SK-N-MC (cell line): ENCODE measurements at places on chromosomes 1 and 21.
A peak's percentile ranks its signal among the peaks of the same experiment; 100 is the strongest.

DNA sequence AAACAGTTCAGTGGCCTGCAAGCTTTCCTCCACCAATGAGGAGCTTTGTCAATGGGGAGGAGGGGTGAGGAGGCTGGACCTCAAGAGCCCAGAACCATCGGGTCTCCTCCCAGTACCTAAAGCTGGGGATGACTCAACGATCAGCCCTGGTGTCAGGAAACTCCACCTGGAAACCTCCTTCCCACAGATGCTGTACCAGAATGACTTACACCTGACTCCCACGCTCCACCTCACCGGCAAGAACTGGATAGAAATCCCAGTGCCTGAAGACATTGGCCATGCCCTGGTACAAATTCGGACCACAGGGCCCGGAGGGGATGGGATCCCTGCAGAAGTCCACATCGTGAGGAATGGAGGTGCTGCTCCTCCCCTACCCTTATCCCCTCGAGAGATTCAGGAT, 11.4 kb downstream of the TMEM81 start:
- DNase-seq = no peak

- DNase-seq = no peak
Observed at GRCh38 chr1:45522324-45523104, 830 bp upstream of the PRDX1 start.

- no peak for DNase-seq
Observed at GRCh38 chr1:209428241-209428921, 155.1 kb upstream of the CAMK1G start.

DNA sequence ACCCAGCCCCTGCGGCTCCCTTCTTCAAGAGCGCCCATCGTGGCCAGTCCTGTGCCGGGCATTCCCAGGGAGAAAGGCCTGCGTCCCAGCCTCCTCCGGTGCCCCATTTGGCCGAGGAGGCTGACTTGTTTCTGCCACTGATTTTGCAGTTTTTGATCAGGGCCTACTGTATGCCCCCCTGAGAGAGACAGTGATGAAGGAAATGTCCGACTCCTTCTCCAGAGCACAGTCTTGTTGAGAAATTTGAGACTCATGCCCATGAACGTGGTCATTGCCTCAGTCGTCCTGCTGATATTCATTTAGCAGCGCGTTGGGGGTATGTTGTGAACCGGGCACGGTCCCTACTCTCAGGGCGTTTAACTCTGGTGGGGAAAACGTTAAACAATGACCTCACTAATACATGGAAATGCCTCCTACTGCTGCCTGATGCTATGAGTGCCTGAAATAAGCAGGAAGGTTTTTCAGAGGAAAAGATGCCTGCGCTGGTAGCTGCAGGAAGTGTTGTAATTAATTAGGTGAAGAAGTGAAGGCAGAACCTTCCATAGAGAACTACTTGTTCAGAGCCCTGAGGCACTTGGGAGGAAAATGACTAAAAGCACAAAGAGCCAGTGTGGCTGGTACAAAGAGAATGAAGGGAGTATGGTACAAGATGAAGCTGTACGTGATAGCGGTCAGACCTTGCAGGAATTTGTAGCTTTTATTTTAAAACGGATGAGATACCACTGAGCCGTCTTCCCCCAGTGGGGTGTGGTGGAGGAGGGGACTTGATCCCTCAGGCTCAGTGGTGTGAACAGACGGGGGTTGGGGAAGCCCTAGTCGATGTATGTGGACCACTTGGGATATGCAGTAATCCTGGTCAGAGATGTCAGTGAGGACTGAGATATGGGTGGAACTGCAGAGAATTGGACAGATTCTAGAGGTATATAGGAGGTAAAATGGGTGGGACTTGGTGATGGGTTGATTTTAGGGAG, 730 bp downstream of the ZCCHC17 start:
- DNase-seq = no peak

GRCh38 chr1:64398936-64399335, 71.0 kb upstream of the CACHD1 start:
- no peak for DNase-seq

DNA sequence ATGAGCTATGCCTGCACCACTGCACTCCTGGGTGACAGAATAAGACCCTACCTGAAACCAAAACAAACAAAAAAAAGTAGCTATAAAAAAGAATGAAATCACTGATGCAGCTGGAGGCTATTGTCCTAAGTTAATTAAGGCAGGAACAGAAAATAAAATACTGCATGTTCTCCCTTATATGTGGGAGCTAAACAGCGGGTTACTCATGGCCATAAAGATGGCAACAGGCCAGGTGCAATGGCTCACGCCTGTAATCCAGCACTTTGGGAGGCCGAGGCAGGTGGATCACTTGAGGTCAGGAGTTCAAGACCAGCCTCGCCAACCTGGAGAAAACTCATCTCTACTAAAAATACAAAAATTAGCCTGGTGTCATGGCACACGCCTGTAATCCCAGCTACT, 152.7 kb downstream of the PIK3R3 start:
- no peak for DNase-seq

DNA sequence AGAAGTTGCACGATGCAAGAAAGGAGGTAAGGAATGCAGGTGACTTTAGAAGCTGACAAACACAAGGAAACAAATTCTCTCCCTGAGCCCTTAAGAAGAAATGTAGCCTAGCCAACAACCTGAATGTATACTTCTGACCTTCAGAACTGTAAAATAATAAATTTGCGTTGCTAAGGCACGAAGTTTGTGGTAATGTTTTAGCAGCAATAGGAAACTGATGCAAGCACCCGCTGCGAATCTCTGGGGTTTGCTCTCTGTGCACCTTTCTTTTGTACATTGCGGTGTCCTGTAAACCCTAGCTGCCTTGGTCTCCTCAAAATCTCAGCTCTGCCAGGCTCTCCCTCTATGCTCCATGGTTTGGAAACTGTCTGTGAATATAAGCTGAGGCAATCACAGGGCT, 15.1 kb downstream of the CD53 start:
- no peak for DNase-seq

- no peak for DNase-seq
Observed at GRCh38 chr1:227489572-227489971, 73.8 kb upstream of the ZNF678 start.

GRCh38 chr1:86054396-86054795, 102.2 kb downstream of the COL24A1 start:
- DNase-seq = no peak

- no peak for DNase-seq
Observed at GRCh38 chr1:109864047-109864822, 46.4 kb upstream of the CSF1 start.

DNA sequence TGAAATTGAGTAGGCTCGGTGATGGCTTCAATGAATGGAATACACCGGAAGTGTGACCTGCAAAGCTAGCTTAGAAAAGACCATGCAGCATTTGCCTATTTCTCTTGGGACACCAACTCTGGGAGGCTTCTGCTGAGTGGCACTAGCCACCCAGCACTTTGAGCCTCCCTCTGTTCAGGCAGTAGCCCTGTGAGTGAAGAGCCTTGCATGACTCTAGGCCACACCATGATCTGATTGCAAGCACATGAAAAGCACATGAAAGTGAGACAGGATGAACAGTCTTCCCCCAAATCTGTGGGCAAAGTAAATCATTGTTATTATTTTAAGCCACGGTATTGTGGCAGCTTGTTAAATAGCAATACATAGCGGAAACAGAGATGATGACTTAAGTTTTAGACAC, 2.8 kb downstream of the CD48 start:
- DNase-seq = no peak

GRCh38 chr1:168053681-168054080, 83.0 kb downstream of the GPR161 start:
- no peak for DNase-seq

DNA sequence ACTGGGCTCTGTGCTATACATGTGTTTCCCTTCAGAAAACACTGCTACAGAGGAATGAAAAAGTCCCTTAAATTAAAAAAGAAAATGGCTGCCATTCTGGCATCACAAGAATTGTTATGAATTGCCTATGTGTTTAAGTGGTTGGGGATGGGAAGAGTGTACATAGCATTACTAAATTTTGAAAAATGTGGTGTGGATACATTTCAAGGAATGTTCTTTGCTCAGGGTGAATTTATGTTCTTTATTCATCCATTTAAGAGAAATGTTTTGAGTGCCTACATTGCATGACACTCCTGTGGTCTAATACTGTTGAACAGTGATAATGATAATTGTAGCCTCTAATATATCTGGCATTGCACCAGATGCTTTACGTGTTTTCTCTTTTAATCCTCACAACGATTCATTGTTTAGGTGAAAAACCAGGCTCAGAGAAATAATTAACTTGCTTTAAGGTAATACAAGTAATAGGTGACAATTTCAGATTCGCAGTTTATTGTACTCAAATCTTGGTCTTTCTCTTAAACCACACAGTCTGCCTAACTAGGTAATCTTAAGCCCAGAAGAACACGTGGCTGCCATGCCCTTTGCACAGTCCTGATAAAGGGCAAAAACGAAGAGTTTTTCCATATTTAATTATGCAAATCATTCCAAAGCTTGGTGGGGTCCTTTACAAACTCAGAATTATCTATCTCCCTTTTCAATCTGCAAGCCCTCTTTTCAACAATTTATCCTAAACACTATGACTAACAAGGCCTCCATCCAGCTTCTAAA, 31.5 kb downstream of the DPT start:
- no peak for DNase-seq

GRCh38 chr21:42568866-42569731, 55.4 kb downstream of the SLC37A1 start:
- no peak for DNase-seq

- DNase-seq = no peak
Observed at GRCh38 chr1:4166713-4167112, 266.6 kb upstream of the C1orf174 start.

DNA sequence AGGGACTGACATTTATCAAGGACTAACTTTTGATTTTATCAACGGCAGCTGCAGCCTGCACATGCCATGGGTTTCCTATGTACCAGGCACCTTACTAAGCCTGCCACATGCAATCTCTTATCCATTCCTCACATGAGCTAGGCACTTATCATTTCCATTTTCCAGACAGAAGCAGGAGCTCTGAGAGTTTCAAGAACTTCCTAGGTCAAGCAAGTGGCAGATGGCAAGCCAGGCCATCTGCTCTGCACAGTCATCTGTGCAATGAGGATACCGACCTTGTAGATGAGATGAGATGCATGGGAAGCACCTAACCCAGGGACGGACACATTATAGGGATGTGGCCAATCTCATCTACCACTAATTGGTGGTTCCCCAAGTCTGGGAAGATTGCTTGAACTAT, 339.4 kb upstream of the USP24 start:
- no peak for DNase-seq

DNA sequence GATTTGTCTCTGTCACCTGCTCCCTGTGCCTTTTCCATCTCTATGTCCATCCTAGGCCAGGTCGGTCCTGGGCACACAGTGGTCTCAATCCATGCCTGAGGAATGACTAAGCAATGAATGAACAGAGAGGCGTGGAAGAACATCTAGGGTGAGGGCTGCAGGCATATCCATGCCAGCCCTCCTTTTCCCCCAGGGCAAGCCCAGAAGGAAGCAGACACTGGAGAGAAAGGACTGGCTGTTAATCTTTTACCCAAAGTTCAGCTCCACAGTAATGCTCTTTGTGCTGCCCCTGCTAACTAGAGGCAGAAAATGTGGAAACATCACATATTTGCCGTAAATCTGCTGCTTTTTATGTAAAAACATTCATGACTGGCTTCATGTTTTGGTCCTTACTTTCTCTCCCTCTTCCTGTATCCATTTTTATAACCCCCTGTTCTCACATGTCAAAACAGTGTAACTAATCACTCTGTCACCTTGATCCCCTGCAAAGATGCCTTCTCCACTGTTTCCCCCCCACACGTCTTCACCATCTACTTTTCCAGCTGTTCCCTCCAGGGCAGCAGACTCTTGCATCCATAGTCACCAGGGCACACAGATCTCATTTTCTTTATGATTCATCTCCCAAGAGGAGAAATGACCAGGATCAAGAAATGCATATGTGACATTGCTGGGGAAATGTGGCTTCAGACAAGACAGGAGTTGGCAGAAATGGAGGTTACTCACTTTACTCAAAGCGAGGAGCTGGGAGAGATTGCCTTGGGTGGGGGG, 166.4 kb upstream of the PROX1 start:
- no peak for DNase-seq

DNA sequence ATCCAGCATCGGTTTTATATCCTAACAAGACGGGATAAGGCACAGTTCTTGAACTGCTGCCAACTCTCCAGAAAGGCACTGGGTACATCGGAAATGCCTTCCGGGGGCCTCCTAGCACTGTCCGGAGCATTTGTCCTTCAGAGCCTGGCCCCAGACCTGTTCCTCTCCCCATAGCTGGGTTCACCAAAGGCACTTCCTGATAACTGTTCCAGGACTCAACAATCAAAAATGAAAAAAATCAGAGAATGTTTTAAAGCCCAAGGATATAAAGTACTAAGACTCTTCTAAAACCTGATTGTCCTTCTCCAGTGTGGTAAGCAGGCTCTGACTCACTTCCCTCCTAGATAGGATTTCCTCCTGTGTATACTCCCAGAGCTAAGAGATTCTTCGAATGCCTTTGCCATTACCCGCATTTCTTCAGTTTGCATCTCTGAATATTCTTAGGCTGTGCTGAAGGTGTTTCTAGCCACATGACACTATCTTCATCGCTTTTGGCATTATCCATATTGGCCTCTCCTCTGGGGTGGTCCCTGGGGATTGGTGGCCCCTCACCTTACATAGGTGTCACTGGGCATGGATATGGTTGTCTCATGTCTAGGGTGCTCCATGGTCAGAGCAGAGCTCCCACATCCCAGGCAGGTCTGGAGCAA, 112.9 kb downstream of the ZBTB18 start:
- peak; percentile 1 for DNase-seq

GRCh38 chr1:90821788-90822359, 104.8 kb upstream of the BARHL2 start:
- no peak for DNase-seq

DNA sequence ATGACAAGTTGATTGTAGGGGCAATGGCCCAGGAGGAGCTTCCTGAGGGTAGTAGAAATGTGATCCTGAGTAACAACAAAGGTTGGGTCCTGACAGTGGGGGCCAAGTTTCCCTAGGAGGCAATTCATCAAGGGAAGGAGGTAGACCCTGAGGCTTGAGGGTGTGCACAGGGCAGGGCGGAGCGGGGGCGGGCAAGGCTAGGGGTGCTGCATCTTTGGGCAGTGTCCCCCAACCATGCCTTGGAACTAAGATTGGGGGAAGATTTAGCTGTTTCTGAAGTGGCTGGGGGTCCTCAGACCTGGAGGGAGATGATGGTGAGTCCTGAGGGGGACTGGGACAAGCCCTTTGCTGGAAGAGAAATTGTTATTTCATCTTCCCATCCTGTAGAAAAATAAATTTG, 50.9 kb downstream of the HUNK start:
- DNase-seq = no peak

DNA sequence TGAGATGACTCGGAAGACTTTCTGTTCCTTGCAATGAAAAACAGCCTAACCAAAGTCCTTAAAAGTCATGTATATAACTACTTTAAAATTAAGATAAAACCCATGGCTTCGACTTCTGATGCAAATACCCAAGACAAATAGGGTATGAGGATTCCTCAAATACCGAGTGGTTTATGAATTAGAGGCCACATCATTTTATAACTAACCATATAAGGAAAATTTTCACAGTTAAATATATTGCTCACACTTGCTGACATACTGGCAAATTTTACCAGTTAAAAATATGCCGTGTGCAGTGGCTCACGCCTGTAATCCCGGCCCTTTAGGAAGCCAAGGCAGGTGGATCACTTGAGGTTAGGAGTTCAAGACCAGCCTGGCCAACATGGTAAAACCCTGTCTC, 5.4 kb downstream of the RERE start:
- DNase-seq = no peak
